ENCODE measurements at places on chromosomes 11 and 22.

DNA sequence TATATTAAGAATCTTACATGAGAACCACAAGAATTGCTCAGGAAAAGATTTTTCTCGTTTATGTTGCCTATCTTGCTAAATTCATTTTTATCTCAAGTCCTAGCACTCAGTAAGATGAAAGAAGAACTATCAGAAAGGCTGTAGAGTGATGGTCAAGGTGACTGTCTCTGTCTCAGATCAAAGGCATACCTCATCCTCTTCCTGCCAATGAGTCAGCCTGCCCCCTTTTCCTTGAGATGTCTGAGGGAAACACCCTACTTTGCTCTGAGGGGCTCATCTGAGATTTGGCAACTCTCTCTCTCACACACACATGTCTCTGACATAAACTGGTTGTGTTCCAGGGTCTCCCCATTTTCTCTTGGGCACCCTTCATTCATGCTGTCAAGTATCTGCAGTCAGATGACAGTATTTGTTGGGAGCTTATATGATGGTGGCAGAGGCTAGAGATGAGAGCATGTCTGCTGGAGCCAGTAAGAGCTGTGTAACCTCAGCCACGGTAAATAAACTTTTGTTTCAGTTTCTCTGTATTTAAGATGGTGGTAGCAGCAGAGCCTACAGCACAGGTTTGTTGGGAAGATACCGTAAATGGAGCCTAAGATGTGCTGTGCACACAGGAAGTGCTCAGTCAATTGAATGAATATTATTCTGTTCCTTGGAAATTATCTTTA lies 1.6 kb downstream of the MMP27 start:
- no peak for DNase-seq

GRCh38 chr11:19092850-19093249 lies 24.1 kb upstream of the ZDHHC13 start:
- no peak for DNase-seq

DNA sequence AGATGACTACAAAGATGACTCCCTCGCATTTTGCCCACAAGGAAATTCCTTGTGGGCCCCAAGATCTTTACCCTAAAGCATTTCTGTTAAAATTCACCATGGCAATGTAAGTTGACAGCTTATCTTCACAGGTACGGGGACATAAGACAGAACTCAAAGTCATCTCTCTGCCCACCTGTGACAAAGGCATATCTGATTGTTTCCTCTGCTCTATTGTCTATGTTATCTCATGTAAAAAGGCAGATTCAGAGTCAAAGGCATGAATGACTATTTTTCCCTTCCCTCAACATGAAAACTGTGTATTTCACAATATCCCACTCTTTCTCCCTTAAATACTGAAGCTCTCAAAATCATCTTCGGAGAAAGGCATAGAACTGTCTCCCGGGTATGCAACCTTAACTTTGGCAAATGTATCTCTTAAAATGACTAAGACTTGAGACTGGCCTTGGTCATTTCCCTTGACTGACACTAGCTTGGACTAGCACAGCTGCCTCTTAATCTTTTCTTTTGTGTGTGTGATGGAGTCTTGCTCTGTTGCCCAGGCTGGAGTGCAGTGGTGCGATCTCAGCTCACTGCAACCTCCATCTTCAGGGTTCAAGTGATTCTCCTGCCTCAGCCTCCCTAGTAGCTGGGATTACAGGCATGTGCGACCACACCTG lies 103.2 kb downstream of the MICAL3 start:
- no peak for DNase-seq

GRCh38 chr11:12097219-12097618 lies 13.2 kb upstream of the MICAL2 start:
- DNase-seq: no peak

DNA sequence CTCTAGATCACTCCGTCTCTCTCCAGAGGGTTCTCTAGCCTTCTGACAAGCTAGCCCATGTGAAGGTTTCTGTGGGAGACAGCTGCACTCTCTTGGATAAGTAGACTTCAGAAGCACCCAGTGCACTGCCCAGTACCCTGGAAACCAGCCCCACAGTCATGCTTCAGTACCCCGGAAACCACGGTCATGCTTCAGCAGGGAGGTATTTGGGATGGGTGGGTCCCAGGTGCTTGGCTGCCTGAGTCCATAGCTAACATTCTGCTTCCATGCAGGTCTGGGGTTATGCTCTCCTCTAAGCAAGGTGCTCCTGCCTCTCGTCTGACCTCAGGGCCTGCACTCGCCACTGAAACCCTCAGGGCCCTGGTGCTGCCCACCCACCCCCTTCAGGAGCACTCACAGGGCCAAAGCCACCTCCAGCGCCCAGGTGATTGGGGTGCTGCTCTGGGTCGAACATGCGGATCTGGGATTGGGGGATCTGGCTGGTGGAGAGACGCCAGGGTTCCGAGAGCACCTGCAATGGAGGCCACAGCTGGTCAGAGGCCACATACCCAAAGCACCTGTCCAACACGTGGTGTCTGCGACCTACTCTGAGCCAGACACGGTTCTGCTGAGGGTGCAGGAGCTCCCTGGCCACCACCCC lies 7.3 kb upstream of the SYCE3 start:
- DNase-seq: no peak

DNA sequence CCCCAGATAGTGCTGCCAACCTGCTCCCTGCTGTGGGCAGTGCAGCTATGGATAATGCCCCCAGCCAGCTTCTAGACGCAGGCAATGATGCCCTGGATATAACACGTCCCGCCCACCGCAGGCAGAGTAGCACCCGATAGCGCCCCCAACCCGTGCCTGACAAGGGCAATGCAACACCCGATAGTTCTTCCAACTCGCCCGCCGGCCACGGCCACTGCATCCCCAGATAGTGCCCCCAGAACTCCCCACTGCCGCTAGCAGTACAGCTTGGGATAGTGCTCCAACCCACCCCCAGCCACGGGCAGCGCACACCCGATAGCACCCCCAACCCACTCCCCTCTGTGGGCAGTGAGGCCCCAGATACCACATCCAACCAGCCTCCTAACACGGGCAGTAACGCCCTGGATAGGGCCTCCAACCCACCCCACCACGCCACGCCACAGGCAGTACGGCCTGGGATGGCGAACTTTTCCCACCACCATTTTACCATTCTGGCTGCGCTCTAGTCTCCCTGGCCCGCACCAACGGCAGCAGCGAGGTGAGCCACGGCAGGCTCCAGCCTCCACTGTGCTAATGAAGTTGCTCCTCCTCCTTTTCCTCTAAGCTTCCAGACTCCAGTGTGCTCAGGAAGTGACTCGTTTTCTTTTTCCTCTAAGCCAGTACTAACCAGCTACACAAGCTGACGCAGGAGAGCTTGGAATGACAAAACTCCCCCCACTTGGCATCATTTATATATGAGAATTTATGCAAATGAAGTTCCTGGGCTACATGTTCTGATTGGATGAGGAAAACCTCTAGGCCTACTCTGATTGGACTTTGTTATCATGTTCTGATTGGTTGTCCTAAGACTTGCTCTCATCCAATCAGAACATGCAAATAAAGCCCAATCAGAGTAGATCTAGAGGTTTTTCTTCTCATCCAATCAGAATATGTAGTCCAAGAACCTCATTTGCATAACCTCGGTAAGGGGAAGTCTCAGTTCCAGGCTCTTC lies 3.0 kb upstream of the RFPL3 start:
- DNase-seq: no peak

GRCh38 chr11:93747122-93747521 lies 5.7 kb downstream of the C11orf54 start:
- no peak for DNase-seq

DNA sequence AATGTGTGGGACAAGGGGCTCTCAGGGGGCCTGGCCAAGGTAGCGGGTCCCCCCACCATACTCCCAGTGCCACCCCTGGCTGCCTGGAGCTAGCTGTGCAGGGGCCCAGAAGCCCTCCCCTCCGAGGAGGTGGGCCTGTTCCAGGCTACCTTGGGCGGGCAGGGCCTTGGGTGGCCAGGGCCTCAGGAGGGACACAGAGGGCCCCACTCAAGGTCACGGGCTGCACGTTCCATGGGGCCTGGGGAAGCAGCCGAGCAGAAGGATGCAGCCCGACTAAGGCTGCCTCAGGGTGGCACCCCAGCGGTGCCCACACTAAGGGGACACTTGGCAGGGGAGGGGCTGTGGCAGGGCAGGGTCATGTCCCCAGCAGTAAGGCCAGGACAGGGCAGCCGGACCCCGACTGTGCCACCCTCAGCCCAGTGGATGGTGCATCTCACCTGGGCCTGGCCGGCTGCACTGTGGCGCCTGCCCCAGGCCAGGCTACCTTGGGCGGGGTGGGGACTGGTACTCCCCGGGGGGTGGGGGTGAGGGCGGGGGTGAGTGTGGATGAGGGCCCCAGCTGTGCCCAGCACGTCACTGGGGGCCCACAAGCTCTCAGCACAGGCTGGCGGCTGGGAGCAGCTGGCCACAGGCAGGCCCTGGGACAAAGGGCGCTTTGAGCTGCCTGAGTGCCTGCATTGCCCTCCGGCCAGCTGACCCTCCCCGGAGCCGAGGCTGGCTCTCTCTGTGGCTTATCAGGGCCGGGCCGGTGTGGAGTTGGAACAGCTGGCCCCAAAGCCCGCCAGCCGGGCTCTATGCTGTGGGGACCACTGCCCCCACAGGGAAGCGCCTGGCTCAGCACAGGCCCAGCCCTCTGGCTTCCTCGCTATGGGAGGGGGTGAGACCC lies 117.1 kb downstream of the KCNQ1 start:
- DNase-seq: no peak

DNA sequence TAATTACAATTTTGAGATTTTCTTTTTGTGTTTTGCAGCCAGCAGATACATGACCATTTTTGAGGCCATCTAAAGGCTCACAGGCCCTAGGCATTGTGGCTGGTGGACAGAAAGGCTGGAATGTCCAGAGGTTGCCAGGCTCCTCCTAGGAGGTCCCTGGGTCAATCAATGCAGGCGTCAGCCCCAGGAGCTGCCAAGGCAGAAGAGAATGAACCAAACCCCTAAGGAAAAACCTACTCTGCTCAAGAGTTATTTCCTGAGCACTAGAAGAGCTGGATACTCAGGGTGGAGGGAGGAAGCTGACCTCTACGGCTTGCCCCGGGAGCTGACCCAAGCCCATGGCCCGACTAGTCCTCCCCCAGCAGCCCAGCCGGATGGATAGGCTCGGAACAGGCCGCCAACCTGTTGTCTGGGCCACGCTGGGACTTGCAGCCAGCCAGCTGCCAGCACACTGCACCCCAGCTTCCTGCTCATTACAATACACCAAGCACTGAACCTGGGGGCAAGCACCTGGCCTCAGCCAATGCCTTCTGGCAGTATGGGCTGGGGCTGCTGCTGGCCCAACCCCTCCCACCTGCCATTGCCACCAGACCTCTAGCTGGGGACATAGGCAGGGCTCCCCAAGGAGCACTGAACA lies 5.7 kb upstream of the SCGB1A1 start:
- DNase-seq: no peak

GRCh38 chr11:34155757-34156062 lies 50.3 kb downstream of the NAT10 start:
- no peak for DNase-seq

DNA sequence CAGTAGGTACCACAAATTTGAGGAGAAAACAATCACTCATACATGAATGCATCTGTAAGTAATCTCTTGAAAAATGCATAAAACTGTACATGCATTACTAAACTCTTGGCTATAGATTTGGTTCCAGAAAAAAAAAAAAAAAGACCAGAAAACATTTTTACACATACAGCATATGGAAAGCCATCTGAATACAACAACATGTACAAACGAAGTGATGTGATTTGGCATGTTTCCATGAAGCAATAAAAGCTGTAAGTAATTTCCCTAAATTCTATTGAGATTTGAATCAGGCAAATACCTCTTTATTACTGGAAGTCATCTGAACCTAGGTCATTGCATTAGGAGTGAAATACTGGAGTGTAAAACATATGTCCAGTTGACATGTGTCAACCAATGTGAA lies 31.9 kb upstream of the ZC3H12C start:
- DNase-seq: no peak

DNA sequence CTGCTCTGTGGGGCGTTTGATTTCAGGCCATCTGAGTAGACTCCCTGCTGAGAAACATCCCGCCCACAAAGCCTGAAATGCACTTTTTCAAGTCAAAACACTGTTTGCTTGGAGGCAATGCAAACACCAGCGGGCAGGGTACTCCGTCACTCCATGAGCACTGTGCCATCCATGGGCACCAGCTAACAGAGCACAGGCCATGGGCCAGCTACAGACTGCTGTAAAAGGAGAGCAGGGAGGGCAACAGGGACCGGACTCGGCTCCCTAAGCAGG lies 16.6 kb upstream of the EFCAB6 start:
- no peak for DNase-seq

- no peak for DNase-seq
These were observed 68.1 kb downstream of the PPP6R3 start for GRCh38 chr11:68528630-68529029.

DNA sequence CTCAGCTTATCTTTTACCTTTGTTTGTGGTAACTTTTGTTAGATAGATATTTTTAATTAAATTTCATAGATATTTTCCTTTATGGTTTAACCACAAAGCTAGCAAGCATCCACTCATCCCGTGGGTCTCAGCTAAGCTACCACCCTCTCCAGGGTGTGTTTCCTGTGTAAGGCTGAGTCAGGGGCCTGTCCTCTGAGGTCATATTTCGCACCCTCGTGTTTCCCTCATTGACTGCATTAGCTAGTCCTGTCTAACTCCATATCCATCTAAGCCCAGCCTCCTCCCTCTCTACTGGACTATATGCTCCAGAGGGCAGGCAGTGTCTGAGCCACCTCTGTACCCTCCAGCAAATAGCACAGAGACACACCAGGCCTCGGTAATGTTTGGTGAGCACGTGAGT lies 16.7 kb downstream of the XRRA1 start:
- no peak for DNase-seq

DNA sequence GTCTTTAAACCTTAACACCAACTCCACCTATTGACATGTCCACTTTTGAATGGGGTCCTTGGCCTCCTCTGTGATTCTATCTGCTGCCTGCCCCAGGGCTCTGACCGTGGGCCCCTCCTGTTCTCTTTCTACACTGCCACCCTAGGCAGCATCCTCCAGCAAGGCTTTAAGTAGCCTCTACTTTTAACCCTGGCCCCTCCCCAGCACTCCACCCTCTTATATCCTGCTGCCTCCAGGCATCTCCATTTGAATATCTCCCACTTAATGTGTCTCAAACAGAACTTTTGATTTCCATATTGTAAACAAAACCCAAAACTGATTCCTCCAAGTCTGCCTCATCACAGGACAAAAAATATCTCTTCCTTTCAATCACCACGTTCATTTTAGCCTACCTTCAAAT lies 90.5 kb upstream of the ARHGAP32 start:
- DNase-seq: no peak

Data from cortex of kidney (tissue), 1 donor.